Activated CD4-positive, CD25-positive, alpha-beta regulatory T cell treated with anti-CD3 and anti-CD28 coated beads, Interleukin-2, amount 50 U/mL, for 16 hours (primary cell): ENCODE measurements at places on chromosomes 4 and X.

DNA sequence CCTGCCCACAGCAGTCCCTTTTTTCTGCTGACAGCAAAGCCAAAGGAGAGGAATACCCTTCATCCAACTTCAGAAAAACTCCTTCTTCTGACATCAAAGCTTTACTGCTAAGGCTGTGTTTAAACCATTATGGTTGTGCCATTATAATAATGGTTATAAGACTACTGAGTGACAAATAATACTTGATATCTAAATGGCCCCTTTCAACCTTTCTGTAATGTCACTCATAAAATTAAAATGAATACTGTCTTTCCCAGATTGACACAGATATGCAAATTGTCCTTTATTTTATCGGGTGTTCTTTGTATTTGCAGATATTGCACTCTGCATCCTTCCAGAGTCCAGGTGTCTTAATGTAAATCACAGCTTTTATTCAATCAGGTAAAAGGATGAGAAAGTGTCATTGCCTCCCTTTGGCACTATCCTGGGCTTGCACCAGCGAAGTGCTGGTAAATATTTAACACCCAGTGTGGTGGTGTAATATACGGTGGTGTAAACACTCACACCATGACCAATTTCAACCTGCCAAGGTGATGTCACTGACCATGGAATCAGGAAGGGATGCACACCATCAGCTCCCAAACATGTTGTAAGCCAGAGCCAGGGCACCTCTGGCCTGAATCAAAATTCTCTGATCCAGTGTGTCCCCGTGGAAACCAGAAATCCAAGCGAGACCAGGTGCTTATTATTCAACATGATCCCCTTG lies 139.4 kb upstream of the TENM3 start:
- DNase-seq: no peak

- DNase-seq: peak; percentile 36
Measured at GRCh38 chrX:18390941-18391538, 34.4 kb upstream of the CDKL5 start.

DNA sequence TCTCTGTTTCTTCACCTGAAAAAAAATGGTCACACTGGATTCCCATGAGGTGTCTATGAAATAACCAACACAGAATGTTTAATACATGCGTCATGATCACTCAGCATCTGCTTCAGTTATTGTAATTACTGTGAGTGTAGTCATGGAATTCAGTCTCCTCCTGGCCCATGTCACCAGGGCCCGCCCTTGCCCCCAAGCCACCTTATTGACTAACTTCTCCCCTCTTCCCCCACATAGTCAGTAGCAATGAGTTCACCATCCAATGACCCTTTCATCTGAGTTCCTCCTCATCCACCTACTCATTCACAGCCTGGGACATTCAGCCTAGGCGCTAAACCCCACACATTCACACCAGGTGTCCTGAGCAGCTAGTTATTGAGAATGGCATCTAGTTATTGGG lies 15.6 kb downstream of the PNMA6F start:
- no peak for DNase-seq

GRCh38 chr4:158758142-158758541 lies 10.7 kb upstream of the FNIP2 start:
- DNase-seq: no peak

DNA sequence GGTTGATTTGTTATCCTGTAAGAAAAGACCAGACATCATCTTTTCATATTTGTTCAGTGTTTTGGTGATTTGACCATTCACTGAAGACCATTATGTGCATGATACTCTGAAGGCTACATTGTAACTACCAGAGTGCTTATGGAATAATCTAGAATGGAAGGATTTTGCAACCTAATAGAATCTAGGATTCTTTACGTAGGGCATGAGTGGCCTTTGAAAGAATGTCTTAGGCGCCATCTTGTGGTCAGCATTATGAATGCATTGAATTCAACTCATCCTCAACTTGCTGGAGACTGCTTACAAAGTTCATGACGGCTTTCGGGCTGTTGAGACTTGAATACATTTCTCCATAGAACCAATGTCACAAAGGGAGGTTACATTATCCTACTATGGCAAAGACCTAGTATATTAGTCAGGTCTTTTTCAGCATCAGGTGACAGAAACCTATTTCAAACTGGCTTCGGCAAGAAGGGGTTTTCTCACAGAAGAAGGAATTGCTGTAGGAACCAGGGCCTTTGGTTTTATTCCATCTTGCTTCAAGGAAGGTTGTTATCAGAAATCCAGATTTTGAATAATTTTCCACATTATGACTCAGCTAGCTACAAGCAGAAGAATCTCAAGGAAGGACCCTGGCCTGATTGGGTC lies 104.1 kb downstream of the GPAT3 start:
- DNase-seq: peak; percentile 18

DNA sequence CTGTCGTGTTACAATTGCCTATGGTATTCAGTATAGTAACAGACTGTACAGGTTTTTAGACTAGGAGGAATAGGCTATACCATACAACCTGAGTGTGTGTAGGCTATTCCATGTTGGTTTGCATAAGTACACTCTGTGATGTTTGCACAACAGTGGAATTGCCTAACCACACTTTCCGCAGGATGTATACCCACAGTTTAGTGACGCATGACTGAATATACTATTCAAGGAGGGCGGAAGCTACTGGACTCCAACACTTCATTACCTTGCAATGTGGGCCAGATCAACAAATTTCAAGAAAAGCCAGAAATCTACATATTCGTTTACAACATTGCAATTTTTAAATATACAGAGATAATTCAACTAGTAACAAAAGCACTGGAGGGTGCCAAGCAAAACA lies 317.2 kb downstream of the PDGFC start:
- no peak for DNase-seq

- no peak for DNase-seq
Measured at GRCh38 chrX:19381326-19381725, 37.6 kb downstream of the PDHA1 start.

DNA sequence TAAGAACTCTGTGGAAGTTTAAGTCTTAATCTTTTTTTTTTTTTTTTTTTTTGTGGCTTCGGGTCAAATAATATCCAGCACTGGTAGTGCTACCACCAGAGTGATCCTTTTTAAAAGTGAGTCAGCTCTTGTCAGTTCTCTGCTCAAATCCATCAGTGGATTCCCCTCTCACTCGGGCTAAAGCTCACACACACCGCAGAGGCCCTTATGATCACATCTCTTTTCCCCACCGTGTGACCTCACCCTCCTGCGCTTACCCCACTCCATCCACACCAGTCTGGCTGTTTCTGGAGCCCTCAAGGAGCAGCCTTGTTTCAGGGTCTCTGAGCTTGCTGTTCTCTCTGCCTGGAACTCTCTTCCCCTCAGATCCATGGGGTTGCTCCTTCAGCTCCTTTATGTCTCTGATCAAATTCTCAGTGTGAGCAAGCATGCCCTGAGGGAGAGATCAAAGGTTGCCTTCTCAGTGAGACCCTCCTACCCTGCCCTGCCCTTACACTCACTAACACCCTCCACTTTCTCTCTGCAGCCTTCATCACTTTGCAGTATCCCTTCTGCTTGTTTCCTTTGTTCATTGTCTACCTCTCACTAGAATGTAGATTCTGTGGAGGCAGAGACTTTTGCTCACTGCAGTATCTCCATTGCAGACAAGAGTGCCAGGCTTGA lies 19.8 kb upstream of the BEND4 start:
- no peak for DNase-seq

- DNase-seq: no peak
Measured at GRCh38 chr4:153589703-153590595, 94.1 kb upstream of the TLR2 start.
